Stimulated activated CD8-positive, alpha-beta memory T cell treated with anti-CD3 and anti-CD28 coated beads, Interleukin-7, amount 100 ng/mL, for 1 hour (primary cell): ENCODE measurements at places on chromosomes 7 and 10.

- no peak for DNase-seq
Measured at GRCh38 chr10:89531359-89531758, 4.0 kb downstream of the SLC16A12 start.

GRCh38 chr7:84492098-84493034 is 297.8 kb upstream of the SEMA3A start:
- DNase-seq: no peak

- DNase-seq: no peak
Measured at GRCh38 chr10:58479045-58479444, 33.6 kb upstream of the BICC1 start.

DNA sequence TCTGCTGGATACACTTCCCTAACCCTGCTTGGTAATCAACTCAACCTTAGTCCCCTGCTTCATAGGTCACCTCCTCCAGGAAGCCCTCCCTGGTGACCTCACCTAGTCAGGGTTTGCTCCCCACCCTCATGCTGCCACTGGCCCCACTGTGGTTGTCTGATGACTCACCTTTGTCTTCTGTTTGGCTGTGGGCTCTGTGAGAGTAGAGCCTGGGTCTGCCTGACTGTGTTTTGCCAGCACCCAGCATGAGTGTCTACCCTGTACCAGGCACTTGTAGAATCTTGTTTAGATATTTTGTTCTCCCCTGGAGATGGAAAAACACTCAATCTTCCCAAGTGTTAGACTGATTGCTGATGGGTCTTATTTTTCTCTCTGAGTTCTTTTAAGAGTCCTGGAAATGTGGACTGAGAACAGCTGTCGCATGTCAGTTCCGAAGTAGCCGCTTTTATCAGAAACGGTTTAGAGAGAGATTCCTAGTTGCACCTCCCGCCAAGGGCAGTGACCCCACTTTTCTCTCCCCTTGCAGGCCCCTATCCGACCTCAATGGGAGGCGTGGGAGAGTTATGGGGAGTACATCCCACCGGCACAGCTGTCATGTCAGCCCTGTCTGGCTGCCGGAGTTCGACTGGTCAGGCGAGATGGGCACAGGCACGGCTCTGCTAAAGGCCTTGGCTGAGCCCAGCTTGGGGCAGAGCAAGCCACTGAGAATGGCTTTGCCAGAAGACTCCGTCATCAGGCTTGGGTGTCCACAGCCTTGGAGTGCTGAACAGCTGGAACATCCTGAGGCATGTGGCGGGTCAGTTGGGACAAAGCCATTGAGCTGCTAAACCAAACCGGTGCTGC is 134.3 kb downstream of the GRK5 start:
- no peak for DNase-seq

- DNase-seq: no peak
Measured at GRCh38 chr7:28024786-28025334, 155.7 kb downstream of the JAZF1 start.

DNA sequence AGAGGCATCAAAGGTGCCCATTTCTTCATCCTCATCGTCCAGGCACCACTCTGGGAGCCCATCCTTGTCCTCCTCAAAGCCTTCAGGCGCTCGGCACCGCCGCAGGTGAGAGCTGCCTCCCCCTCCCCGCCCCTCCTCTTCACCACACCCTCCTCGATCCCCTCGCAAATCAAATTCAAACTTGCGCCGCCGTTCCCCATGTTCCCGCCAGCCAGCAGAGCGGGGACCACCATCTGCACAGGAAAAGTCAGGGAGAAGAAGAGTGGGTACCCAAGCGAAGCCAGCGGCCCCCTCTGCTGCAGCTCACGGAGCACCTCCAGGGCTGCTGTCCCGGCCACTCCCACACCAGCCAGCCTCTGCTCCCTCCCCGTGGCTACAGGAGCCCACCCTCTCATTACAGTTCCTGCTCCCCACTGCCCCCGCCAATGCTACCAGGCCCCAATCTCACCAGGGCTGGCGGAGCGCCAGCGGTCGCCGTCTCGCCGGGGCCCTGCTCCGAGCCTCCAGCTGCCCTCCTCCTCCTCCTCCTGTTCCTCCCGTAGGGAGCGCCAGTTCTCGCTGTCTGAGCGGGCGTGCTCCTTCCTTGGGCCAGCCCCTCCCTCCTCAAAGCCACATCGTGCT is 7.7 kb downstream of the GIGYF1 start:
- DNase-seq: no peak

- no peak for DNase-seq
Measured at GRCh38 chr10:25552283-25552919, 377.6 kb downstream of the GPR158 start.

DNA sequence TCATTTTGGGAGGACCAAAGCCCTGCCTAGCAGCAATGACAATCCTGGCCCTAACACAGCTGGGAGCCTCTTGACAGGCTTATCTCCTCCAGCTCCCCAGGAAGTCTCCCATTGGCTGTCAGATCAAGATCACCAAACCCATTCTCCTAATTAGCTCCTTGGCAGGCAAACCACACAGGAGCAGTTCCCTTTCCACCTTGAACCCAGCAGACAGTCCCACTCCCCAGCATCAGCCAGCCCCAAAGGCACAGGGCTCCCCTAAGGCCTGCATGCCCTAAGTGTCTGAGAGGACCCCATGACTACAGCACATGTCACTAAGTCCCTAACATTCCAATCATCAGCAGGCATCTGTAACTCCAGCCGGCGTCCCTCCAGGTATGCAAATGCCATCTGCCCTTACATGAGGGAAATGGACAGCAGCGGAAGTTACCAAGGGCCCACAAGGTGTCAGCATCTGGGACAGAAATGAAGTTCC is 348.5 kb downstream of the KCNMA1 start:
- DNase-seq: no peak

DNA sequence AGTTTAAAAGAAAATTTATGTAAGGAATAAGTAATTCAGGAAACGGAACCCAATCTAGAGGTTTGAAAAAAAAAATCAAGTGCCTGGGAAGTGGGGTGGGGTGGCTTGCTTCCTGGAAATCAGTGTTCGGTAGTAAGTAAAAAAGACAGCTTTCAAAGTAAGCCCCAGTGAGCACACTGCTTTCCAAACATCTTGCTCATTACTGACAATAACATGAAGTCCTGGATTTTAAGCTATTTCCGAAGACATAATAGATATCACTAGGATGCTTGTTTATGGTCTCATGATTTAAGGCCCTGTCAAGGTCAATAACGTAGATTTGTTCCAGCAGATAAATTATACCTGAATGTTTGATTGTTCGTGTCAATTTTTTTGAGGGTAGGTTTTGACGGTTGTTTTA is 1.3 kb downstream of the STAMBPL1 start:
- no peak for DNase-seq

- DNase-seq: no peak
Measured at GRCh38 chr7:72751978-72752377, 76.0 kb downstream of the TYW1B start.

GRCh38 chr10:5592070-5592469 is 67.3 kb downstream of the CALML3 start:
- DNase-seq: no peak

DNA sequence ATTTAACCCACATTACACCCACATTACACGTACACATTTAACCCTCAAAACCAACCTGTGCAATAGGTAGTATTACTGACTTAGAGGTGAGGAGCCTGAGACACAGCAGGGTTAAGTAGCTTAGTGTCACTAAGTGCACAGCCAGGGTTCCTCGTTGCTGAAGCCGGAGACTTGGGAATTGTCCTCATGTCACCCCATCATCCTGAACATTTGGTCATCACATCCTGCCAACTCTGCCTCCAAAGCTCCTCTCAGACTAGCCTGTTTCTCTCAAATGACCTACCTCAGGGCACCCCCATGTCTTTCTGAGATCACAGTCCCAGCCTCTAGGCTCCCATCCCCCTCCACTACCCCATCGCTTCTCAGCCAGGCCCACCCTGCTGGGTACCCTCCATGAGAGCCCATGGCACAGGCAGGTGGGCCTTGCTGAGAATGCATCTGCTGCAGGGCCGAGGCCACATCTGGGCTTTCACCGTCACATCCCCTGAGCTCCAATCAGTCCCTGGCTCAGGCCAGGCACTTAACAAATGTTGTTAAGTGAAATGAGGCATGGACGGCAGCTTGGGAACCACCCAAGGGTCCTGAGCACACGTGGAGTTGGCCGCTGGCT is 21.1 kb upstream of the PCBD1 start:
- no peak for DNase-seq

DNA sequence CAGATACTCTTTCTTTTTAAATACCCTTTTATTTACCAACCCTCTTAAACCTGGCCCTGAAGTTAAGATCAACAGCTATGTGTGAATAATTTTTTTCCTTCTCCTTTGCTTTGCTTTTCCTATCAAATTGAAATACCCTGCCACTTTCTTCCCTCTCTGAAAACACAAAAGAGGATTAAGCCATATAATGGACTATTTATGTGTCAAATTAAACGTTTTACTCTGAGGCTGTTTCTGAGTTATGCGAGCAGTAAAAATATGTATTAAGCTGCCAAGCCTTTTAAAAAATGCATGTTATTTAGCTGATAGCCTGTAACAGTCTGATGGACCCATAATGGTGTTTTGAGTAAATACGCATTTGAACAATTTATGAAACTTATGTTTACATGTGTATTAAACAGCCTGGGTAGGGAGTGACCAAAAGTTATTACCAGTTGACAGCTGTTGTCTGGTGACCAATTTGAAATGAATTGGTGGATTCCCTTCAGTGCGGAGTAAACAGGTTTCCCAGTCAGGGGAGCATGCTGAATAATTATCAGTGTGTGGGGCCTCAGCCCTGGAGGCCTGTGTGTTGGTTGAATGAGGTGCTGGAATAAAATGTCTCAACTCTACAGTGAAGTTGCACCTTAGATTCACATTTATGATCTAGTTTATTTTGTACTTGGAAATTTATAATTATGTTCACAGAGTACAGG is 89.6 kb downstream of the AUTS2 start:
- no peak for DNase-seq

DNA sequence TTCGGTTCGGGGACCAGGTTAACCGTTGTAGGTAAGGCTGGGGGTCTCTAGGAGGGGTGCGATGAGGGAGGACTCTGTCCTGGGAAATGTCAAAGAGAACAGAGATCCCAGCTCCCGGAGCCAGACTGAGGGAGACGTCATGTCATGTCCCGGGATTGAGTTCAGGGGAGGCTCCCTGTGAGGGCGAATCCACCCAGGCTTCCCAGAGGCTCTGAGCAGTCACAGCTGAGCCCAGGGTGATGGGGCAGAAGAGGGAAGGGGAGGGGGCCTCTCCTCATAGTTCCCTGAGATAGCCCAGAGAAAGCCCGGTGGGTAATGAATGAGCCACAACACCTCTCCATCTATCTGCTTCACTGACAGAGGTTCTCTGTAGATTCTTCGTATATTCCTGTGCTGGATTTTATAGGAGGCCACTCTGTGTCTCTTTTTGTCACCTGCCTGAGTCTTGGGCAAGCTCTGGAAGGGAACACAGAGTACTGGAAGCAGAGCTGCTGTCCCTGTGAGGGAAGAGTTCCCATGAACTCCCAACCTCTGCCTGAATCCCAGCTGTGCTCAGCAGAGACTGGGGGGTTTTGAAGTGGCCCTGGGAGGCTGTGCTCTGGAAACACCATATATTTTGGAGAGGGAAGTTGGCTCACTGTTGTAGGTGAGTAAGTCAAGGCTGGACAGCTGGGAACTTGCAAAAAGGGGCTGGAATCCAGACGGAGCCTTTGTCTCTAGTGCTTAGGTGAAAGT is 16.4 kb downstream of the PRSS2 start:
- no peak for DNase-seq

DNA sequence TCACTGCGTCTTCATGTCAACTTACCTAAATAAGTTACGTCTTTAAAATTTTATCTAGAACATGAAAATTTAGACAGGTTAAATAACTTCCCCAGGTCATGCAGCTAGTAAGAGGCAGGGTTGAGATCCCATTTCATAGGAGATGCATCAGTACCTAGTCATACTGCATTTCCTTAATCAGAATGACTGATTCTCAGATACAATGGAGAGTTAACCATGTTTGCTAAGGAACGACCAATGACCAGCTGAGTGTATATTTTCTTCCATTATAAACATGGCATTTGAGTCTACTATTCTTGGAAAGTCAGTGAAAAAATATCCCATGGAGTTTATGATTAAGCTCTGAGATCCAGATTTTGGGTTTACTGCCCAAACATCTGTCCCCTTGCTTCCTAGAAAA is 39.6 kb downstream of the ENTPD1 start:
- no peak for DNase-seq

DNA sequence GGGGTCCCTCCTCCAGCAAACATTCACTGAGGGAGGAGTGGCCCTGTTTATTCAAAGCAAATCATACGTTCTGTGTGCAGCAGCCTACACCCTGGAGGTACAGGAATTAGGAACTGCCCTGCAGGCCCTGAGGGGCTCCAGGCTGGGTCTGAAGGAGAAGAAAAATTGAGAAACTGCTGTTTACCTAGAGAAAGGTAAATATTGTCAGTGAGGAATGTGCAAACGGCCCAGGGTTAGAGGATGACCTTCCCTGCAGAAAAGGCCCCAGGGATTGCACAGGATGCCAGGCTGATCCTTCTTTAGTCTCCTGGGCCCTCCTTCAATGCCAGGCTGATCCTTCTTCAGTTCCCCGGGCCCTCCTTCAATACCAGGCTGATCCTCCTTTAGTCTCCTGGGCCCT is 5.7 kb downstream of the CALML5 start:
- DNase-seq: no peak

- DNase-seq: no peak
Measured at GRCh38 chr7:153832160-153832559, 220.0 kb upstream of the DPP6 start.

DNA sequence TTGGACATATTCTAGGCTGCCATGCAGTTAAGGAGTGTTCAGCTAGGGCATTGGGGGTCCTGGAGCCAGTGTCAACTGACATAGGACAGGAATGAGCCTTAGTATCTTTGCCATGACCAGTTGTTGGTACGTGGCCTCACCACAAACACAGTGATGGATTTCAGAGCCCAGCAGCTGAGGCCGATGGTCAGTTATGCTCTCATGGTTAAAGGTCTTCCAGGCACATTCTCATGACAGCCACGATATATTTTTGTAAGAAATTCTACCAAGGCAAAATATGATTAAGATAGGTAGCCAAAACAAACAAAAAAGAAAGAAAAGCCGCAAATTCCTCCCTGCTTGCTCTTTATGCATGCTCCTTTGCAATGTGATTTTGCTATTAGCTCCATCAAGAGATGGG is 47.8 kb downstream of the CDHR3 start:
- DNase-seq: no peak

- no peak for DNase-seq
Measured at GRCh38 chr10:43204943-43205671, 61.8 kb downstream of the RASGEF1A start.

DNA sequence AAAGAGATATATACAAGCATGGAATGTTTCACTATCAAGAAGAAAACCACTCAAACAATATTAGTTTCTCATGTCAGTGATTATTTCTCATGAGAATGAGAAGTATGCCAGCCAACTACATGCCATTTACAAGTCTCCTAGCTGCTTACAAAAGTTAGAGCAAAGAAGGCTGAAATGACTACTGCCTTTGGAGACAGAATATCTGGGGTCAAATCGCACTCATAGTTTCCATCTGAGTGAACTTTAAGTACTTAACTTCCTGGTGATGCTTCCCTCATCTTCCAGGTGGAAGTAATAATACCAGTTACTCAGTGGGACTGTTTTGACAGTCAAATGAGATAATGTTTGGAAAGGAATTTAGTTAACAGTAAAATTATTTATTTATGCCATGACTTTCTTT is 42.0 kb upstream of the RHOBTB1 start:
- DNase-seq: no peak
